Umbilical cord (tissue), 2 donors: ENCODE measurements at places on chromosomes 3 and 15. TPM values are rescaled to one million over a fixed set of nuclear protein-coding genes. Genes with fewer than 3 reads are reported as not detected.

ZMYND10 gene
- 5.3 TPM for total RNA-seq

MME gene
- 962 TPM for total RNA-seq

- DNase-seq, result no peak
Measured at GRCh38 chr3:117586161-117586560, 876.6 kb downstream of the TUSC7 start.

GRCh38 chr3:65625305-65625704 is 413.4 kb downstream of the MAGI1 start:
- peak; percentile 86 for DNase-seq

GRCh38 chr3:173138026-173138425 is 3.0 kb downstream of the SPATA16 start:
- no peak for DNase-seq

DNA sequence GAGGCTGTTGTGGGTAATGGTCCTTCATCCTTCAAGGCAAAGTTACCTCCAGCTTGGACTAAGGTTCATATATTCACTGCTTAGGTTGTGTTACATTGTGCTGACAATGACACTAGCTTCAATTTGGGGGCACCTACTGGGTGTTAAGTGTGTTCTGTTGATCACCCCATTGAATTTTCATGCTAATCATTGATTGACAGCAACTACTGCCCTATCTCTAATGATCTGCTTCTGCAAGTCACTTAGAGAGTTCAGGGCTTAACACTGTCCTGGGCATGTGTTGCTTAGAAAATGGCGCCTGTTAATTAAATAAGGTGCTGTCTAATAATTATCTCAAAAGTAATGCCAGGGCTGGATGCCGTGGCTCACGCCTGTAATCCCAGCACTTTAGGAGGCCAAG is 3.4 kb downstream of the FLNB start:
- DNase-seq, result no peak

CKMT1B gene
- total RNA-seq, result not detected

DNA sequence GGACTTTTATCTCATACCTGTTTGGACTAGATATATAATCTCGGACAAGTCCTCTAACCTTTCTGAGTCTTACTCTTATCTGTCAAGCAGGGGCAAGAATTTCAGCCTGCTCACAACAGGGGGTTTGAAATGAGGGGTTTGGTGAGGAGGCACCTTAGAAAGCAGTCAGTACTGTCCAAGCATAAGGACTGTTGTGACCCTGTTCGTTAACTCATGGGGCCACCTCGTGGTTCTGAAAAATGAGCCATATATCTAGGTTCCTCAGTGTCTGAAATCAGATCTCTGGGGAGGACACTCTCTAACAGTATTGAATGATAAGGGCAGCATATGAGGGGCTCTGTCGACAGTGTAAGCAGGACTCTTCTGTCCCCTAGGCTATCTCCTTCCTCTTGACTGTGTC is 7.2 kb upstream of the TIMP4 start:
- DNase-seq, result no peak

GRCh38 chr3:51538115-51538458 is 432 bp upstream of the RAD54L2 start:
- DNase-seq, result no peak

DNA sequence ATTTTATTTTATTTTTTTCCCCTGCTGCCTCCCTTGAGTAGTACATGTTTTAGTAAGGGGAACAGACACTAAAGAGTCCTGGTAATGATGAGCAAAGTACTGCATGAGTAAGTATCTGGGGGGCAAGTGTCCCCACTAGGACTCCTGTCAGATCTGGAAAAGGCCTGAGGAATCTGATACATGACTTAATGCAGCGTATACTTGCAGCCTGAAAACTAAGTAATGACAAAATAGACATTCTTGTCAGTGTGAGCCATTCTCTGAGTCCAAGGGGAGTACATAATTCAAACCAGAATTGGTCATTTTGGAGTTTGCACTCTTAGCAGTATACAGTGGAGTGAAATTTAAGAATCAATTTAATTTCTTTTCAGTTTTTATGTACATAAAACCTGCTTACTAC is 27.5 kb downstream of the NXPE3 start:
- DNase-seq, result no peak
